ENCODE measurements at places on chromosomes 6 and 20.
A peak's percentile ranks its signal among the peaks of the same experiment; 100 is the strongest.

DNA sequence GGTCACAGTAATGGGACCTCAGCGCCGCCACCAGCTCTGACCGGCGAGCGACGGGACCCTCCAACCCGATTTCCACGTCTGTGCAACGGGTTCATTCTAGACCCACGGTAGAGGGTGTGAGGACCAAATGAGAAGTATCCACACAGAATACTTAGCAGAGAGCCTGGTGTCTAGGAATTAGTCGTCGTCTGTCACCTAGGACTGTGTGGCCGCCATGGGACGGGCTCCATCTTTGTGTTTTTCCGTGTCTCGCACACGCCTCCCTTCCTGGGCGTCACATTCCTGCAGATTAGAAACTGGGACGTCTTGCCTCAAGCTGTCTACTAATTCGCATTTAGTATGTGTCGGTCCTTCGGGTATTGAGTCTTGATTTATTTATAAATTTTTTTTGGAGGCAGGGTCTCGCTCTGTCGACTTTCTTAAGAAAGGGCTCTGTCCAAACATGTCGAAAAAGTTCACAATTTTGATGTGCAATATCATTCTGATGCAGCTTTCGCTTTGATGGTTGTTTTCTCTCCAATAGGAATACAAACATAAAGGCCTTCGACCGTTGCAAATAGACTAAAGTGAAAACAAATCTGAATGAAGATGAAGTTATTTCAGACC lies 563 bp downstream of the MGME1 start:
- no peak for DNase-seq

DNA sequence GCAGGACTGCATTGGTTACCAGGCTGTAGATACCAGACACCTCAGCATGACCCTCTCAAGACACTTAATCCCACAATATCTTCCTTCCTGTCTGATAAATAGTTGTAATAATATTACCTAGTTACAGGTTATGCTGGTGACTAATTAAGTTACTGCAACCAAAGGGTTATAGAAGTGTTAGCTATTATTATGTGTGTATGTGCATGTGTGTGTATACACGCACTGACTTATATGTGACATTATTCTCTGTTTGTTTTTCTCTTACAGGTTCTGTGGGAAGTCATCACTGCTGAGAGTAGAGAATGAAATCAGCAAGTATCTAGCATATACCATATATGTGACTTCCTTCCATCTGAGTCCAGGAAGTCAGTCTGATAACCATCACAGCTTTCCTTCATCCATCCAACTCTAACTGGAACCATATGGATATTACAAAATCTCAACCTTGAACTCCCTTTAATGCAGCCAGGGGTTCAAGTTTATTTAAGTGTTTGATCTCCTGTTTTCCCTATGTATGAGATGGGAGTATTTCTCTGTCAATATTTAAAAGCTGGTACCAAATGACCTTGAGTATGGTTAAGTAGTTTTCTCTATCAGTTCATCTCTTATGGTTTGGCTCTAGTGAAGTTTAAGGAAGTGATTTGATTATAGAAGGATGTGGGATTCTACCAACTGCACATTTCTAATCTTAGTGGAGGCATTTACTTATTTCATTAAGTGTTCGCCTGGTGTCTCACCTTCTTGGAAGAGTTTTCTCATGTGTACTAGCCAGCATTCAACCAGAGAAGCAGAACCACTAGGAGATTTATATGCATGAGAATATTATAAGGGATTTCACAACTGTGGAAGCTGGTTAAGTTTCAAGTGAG lies 313.2 kb downstream of the HIVEP2 start:
- peak; percentile 12 for DNase-seq

- peak; percentile 27 for DNase-seq
Observed at GRCh38 chr6:52566201-52566600, 10.7 kb downstream of the TRAM2 start.

DNA sequence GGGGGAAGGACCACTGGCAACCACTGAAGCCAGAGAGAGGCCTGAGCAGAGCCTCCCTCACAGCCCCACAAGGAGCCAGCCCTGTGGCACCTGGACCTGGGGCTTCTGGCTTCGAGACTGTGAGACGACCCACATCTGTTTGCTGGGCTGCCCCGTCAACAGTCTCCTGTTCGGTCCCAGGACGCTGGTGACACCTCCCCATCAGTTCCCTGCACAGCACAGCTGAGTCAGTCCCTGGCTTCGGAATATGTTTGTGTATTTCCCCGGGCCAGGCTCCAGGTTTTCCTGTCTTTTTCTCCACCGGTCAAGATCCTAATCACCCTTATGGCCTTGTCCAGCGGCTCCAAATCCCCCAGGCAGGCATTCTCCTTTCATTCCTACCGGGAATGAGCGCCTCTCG lies 46.4 kb upstream of the SMOC2 start:
- DNase-seq: no peak

DNA sequence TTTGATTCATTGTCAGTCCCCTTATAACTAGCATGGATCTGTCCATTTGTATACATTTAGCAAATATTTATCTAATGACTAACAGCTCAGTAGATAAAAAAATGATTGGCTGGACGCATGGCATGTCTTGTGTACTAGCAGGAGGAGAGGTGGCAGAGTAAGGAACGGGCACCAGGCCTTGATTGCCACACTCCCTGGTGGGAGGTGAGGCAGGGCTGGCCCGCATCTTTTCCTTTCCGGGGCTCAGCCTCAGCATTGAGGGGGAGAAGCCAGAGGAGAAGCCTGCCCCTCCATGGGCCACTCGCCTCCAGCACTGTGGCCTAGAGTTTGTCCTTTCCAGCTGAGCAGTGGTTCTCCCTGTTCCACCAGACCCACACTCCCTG lies 84.9 kb upstream of the TMEM181 start:
- no peak for DNase-seq

DNA sequence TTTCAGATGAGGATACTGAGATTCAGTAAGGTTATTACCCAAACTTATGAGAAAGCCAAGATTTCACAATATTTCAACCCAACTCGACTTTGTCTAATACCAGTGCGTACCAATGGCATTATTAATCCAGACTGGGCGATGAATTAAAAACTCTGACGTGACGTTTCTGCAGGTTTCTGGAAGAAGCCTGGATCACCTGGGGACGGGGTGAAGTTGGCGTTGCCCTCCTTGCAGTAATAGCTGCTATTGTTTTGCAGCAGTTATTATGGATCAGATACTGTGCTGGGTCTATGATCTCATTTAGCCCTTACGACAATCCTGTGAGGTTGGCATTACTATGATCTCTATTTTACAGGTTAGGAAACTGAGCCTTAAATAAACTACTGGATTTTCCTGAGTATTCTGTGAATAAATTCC lies 569 bp upstream of the CDC5L start:
- DNase-seq: no peak

DNA sequence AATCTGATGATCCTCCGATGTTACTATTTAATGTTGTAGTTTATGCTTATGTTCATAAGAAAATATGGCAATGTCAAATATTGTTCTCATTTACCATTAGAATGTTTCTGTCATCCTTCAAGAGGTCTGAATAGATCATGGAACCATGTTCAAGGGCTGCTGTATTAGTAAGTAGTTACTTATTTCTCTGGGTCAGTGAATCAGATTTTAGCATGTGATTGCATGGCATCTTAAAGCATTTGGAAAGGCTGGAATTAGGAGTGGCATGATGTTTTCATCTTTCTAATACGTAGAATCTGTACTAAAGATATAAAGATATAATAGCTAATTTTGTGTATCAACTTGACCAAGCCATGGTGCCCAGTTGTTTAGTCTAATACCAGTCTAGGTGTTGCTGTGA lies 40.5 kb upstream of the NKX2-4 start:
- DNase-seq: no peak

- no peak for DNase-seq
Observed at GRCh38 chr6:111683749-111684267, 78.1 kb upstream of the TRAF3IP2 start.

- DNase-seq: no peak
Observed at GRCh38 chr20:63343460-63344445, 17.4 kb downstream of the CHRNA4 start.

Data from common myeloid progenitor, CD34-positive (primary cell).